Fibroblast of lung (primary cell): ENCODE measurements at places on chromosomes 2 and 18. TPM values are rescaled to one million over a fixed set of nuclear protein-coding genes. Genes with fewer than 3 reads are reported as not detected.

Gene WDR12
- total RNA-seq = 26.4 and 31.1 TPM in 2 replicates

DNA sequence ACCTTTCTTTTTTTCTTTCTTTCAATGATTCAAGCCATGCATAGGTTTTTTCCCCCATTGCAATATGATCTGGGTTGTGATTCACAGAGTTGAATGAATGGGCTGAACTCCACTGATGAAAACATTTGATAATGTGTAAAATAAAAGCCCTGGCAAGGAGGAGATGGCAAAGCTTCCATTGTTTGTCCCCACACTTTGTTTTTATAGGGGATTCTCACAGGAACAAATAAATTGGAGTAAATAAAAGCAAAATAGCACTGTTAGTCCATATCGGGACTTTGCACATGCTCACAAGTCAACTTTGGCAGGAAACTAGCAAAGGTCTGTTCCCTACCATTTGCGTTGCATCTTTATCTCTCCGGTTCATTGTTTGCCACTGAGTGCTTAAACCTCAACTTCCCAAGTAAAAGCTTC is 55.7 kb downstream of the MEIS1 start:
- DNase-seq = peak; percentile 56
- peaks cover 19% of the 10 kb centered on the region for H3K4me1 ChIP-seq
- H3K4me3 ChIP-seq = no peak overlapping the region
- H3K27ac ChIP-seq = no peak overlapping the region
- peaks cover 3% of the 10 kb centered on the region for H3K36me3 ChIP-seq

Gene SNTG2
- not detected in 2 replicates for total RNA-seq

GRCh38 chr2:232438951-232439757 is 16.8 kb upstream of the ALPI start:
- peak; percentile 5 for DNase-seq
- no peak overlapping the region for H3K4me3 ChIP-seq
- no peaks in the 10 kb centered on the region for H3K27me3 ChIP-seq
- no peak overlapping the region for H3K27ac ChIP-seq

DNA sequence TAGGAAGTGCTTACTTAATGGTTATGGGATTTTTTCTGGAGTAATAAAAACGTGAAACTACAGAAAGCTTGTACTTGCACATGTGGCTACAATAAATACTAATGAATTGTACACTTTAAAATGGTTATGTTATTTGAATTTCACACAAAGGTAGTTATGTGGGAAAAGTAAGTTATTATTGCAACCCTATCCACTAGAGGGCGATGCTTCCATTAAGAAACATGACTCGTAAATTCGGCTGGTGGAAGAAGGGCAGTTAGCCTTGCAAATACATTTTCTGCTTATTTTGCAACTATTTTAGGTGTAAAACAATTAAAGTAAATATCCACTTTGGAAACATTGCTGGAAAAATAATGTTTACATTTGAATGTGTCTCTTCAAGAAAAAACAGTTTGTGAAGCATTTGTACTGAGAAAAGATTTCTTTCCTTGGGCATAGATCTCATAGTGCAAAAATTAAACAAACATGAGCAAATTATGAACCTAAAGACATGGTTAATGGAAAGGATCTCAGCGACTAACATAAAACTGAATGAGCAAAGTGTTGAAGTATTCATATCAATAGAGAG is 68.1 kb upstream of the CSRNP3 start:
- no peak overlapping the region for H3K27ac ChIP-seq
- H3K27me3 ChIP-seq = no peaks in the 10 kb centered on the region
- peak; percentile 73 for DNase-seq
- H3K4me3 ChIP-seq = no peak overlapping the region
- H3K36me3 ChIP-seq = no peaks in the 10 kb centered on the region
- no peaks in the 10 kb centered on the region for H3K4me1 ChIP-seq

DNA sequence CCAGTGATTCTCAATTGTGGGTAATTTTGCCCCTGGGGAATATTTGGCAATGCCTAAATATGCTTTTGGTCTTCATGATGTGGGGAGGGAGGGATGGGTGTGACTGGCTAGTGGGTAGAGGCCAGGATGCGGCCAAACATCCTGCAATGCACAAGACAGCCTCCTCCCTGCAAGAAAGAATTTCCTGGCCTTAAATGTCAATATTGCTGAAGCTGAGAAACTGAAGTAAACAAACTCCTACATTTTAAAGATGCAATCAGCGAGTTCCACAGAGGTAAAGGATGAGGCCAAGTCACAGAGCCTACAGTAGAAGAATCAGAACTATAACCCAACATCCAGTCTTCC is 272.9 kb upstream of the EPHA4 start:
- no peaks in the 10 kb centered on the region for H3K27me3 ChIP-seq
- no peak for DNase-seq
- H3K4me1 ChIP-seq = no peaks in the 10 kb centered on the region
- H3K4me3 ChIP-seq = no peak overlapping the region
